Naive thymus-derived CD8-positive, alpha-beta T cell (primary cell): ENCODE measurements at places on chromosomes 1 and 21.

DNA sequence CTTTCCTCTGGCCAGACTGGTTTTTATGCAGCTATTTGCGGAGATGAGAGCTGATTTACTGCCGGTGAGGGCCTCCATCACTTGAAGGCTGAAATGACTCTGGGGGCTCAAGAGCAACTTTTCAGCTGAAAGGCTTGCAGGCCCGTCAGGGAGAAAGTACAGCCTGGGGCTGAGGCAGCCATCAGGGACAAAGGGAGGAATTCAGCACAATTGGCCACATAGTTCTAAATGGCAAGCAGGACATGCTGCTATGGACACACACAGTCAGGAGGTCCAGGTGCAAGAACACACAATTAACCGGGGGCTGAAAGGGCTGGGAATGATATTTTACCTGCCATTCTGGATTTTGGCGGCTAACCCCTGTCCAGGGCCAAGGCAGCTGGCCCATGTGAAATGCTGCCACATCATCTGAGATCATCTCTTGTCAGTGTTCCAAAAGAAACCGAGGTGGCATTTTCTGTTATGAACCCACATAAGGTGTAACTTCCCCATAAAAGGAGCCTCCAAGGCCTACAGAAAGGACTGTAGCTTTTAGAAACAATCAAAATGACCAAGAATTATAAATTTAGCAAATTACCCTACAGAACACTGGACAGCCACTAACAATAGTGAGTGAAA, 58.2 kb downstream of the LMX1A start:
- no peaks in the 10 kb centered on the region for H3K36me3 ChIP-seq
- no peak overlapping the region for H3K27ac ChIP-seq
- no peak overlapping the region for H3K4me3 ChIP-seq
- no peak for DNase-seq
- peaks cover 9% of the 10 kb centered on the region for H3K27me3 ChIP-seq

DNA sequence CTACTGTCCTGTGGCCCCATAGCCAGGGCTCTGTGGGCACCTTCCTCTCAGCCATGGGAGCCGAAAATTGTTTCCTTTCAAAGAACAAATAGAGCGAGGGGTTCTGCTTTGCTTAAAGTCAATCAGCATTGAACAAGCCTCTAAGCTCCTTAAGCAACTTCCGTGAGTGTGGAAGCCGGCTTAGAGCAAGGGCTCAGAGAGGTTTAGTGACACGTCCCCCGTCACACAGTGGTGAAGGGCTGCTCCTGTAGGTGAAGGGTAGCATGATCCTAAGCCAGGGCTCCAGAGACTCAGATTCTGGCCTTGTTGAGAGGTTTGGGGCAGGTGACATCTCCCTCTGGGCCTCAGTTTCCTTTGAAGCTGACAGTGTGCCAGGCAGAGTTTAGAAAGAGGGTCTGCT, 94.0 kb upstream of the WNT4 start:
- no peak overlapping the region for H3K27ac ChIP-seq
- no peaks in the 10 kb centered on the region for H3K36me3 ChIP-seq
- DNase-seq, result no peak
- no peak overlapping the region for H3K4me3 ChIP-seq

GRCh38 chr1:207286786-207287468, 34.6 kb upstream of the CD55 start:
- peaks cover 13% of the 10 kb centered on the region for H3K36me3 ChIP-seq
- H3K4me1 ChIP-seq, result peaks cover 13% of the 10 kb centered on the region
- DNase-seq, result no peak
- no peak overlapping the region for H3K27ac ChIP-seq

DNA sequence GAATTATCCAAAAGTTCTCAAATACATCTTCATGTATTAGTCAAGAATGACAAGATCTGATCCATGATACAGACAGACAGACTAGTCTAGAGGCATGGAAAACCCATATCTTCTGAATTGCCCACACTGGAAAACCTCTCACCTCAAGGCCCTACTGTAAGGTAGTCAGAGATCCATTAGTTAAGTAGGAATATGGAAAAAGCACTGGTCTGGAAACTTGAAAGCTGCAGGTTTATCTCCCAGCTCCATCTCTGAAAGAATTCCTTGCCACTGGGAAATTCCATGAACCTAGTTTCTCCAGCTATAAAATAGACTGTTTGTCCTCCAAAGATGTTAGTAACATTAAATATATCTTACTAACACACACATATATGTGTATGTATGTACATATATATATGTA, 169.2 kb downstream of the AKT3 start:
- no peak overlapping the region for H3K27ac ChIP-seq
- no peaks in the 10 kb centered on the region for H3K27me3 ChIP-seq
- DNase-seq, result no peak
- no peak overlapping the region for H3K4me3 ChIP-seq
- peaks cover 2% of the 10 kb centered on the region for H3K4me1 ChIP-seq
- H3K36me3 ChIP-seq, result peaks cover 18% of the 10 kb centered on the region

DNA sequence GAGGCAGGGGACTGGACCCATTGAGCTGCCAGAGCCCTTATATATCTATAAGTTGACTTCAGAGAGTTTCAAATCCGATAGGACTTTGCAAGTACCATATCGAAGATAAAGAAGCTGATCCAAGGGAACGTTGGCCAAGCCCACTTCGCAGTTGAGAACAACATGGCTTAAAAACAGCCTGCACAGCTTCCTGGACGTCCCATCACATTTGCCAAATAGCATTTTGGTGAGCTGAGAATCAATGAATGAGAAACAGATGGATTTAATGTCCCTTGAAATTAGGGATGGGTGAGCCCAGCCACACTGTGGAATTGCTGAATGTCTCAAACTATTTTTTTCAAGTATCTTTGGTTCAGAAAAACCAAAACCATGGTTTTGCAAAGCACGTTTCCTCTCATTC, 64.8 kb downstream of the KCNJ15 start:
- H3K4me1 ChIP-seq, result peaks cover 16% of the 10 kb centered on the region
- H3K27me3 ChIP-seq, result no peaks in the 10 kb centered on the region
- H3K4me3 ChIP-seq, result no peak overlapping the region
- DNase-seq, result no peak
- H3K36me3 ChIP-seq, result no peaks in the 10 kb centered on the region

DNA sequence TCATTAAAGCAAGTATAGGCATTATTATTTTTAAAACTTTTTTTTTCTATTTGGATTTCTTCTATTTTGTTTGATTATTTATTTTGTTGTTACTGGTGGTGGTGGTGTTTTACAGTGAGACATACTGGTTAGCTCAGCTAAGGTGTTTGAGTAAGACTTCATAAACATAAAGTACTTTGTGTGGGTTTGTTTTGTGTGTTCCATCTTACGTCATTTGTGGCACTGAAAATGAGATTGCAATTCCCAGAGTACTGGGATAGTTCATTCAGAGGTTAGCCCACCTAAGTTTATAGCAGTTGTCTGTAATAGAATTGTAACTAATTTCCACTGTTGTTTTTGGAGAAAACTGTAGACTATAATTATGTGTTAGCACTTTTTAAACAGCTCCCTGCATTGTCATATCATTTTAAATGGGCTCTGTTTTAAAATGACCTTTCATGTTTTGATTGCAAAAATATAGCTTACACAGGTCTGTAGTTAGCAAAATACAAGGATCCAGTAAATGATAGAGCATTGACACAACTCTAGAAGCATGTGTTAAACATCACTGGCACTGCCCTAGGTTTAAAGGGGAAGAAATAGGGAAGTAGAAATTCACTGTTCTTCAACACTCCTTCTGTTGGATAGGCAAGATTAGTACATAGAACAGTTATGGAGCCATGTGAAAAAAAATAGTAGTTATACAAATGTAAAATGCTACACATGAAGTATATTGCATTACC, 171.7 kb downstream of the NFIA start:
- peaks cover 21% of the 10 kb centered on the region for H3K4me1 ChIP-seq
- H3K27ac ChIP-seq, result no peak overlapping the region
- no peak for DNase-seq
- no peaks in the 10 kb centered on the region for H3K27me3 ChIP-seq
- H3K4me3 ChIP-seq, result no peak overlapping the region

DNA sequence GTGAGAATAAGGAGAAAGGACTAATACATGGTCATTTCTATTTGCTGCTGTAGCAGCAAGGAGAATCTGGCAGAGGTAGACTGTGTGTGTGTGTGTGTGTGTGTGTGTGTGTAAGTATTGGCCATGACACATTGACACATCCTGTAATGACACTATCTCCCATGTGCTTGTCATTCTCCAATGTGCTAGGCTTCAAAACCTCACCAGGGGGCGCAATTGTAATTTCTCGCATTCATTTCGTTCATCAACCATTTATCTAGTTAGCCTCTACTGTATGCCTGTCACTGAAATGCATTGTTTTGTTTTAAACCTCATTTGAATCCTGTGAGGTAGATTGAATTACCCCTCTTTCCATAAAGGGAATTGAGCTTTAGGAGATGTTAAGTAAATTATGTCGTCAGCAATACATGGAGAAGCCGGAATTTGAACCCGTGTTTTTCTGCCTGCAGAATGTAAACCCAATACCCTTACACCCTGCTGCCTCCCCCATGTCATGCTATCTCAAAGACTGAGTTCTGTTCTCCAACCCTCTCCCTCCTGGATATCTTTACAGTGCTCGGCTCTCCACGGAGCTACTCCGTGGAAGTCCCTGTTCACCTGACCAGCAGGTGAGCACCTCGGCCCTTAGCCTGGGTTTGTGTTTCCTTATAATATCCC, 100.8 kb downstream of the UCK2 start:
- H3K36me3 ChIP-seq, result no peaks in the 10 kb centered on the region
- H3K27me3 ChIP-seq, result peaks cover 50% of the 10 kb centered on the region
- H3K4me3 ChIP-seq, result no peak overlapping the region

DNA sequence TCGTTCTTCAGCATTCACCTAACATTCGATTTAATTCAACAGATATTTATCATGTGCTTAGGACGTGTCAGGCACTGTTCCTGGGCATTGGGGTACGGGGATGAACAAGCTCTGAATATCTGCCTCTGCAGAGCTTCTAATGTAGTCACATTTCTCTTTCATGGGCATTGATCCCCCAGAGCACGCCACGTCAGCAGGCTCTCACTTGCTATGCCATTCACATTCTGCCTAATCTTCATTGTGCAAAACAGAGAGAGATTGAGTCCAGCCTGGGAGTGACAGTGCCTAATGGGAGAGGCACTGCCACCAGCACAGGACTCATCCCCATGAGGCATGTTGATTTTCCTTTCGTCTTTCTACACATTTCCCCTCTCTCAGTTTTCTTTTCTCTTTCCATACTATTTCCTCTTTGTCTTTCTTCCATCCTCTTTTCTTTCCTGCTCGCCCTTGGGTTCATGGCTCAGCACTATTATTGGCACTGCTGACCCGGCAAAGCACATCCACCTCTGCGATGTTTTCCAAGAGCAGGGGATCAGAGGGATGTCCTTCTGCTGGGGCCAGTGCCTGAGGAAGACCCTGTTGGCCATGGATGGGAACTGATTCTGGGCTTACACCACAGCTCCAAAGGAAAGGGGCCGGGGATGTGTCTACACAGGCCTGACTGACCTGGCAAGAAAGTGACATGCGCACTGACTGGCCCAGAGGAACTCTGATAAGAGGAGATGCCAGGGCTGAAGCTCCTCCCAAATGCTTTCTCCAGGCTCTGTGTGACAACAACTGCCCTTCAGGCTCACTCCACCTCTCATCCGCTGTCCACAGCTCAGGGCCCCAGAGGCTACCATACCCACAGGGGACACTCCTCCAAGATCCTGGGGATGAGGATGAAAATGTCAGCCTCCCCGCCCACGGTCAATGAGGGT, 195.9 kb downstream of the TOMM20 start:
- no peaks in the 10 kb centered on the region for H3K27me3 ChIP-seq
- no peak for DNase-seq

DNA sequence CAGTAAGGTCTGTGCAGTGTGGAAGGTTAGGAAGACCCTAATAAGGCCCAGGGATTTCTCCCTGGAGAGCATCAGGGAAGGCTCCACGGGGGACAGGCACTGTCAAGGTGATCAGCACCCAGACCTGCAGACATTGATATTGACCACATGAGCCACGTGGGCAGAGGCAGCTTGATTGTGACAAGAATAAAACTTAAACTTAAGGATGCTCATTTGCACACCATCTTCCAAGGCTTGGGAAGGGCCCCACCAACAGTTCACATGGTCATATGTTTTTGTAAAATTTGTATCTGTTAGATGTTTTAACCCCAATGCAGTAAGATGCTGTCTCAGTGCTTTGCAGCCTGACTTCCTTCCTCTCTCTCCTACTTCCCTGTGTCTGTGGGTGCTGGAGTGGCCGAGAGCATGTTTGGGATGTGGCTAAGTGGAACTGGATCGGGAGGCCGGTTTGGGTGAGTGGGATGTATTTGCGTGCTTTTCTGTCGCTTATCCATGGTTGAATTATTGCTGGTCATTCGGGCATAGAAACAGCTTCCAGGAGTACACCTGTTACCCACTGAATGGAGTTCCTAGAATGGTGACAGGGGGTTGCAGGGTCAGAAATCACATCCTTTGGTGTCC, 49.8 kb upstream of the OLIG2 start:
- H3K4me3 ChIP-seq, result no peak overlapping the region
- H3K4me1 ChIP-seq, result no peaks in the 10 kb centered on the region
- no peak for DNase-seq
- peaks cover 30% of the 10 kb centered on the region for H3K27me3 ChIP-seq
- H3K27ac ChIP-seq, result no peak overlapping the region
- H3K36me3 ChIP-seq, result no peaks in the 10 kb centered on the region

DNA sequence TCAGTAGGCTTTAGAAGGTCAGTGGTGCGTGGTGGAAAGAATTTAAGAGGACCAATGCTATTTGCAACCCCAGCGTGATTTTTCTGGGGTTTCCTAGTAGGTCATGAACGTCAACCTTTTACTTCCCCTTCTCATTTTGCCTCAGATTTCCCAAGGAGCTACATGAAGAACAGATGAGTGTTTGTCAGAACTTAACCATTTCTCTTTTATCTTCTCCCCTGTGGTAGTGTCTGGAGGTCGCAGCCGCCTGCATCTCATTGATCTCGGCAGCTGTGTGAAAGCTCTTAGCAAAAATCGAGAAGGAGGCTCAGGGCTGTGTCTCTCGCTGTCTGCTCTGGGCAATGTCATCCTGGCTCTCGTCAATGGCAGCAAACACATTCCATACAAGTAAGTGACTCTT, 491.1 kb downstream of the KIF26B start:
- H3K4me3 ChIP-seq, result no peak overlapping the region
- DNase-seq, result no peak
- H3K27me3 ChIP-seq, result peaks cover 8% of the 10 kb centered on the region
- H3K36me3 ChIP-seq, result no peaks in the 10 kb centered on the region
- no peak overlapping the region for H3K27ac ChIP-seq

GRCh38 chr1:29197590-29197924, 15.9 kb upstream of the SRSF4 start:
- no peak overlapping the region for H3K4me3 ChIP-seq
- peak; percentile 10 for DNase-seq
- H3K27me3 ChIP-seq, result no peaks in the 10 kb centered on the region
- H3K4me1 ChIP-seq, result peaks cover 2% of the 10 kb centered on the region
- peaks cover 12% of the 10 kb centered on the region for H3K36me3 ChIP-seq
- no peak overlapping the region for H3K27ac ChIP-seq

- DNase-seq, result no peak
- H3K27ac ChIP-seq, result no peak overlapping the region
- H3K4me1 ChIP-seq, result no peaks in the 10 kb centered on the region
- no peaks in the 10 kb centered on the region for H3K27me3 ChIP-seq
- no peaks in the 10 kb centered on the region for H3K36me3 ChIP-seq
Measured at GRCh38 chr21:36839123-36839522, 127.3 kb downstream of the HLCS start.
